Sigmoid colon (tissue), 7 donors: ENCODE measurements at places on chromosomes 12 and 14. TPM values are rescaled to one million over a fixed set of nuclear protein-coding genes. Genes with fewer than 3 reads are reported as not detected.

DNA sequence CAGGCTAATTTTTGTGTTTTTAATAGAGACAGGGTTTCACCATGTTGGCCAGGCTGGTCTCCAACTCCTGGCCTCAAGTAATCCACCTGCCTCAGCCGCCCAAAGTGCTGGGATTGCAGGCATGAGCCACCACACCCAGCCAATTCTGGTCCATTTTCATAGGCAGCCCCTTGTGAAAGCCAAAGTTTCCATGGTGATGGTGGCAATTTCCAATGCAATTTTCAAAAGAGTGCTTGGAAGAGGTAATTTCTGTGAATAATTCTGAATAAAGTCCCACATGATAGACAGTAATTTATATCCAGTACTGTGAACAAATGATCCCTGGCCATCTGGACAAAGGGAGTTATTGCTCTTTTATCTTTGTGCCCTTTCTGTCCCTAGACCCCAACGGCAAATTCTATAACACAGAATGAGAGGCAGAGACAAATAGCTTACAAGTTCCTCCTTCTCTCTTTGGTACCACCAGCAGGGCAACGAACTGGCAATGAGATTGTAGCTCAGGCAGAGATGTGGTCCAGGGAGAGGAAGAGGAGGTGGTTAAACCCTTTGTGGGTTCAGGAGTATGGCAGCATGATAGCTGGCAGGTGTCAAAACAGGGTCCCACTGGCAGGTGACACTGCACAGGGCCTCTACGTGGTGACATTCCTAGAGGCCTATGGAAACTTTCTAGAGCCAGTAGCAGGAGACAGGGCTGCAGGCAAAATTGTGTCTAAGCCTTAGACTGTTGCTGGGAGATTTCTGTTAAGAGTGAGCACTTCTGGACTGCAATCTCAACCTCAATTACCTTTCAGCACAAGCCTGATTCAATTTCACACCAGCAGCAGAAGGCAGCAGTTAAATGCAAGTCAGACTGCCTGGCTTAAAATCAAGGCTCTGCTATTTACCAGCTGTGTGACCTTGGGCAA lies 46.5 kb downstream of the NT5DC3 start:
- no peak overlapping the region for H3K4me3 ChIP-seq
- peak overlapping the region; percentile 64 for H3K27ac ChIP-seq
- H3K36me3 ChIP-seq = peaks cover 100% of the 10 kb centered on the region
- peak; percentile 61 for DNase-seq

DNA sequence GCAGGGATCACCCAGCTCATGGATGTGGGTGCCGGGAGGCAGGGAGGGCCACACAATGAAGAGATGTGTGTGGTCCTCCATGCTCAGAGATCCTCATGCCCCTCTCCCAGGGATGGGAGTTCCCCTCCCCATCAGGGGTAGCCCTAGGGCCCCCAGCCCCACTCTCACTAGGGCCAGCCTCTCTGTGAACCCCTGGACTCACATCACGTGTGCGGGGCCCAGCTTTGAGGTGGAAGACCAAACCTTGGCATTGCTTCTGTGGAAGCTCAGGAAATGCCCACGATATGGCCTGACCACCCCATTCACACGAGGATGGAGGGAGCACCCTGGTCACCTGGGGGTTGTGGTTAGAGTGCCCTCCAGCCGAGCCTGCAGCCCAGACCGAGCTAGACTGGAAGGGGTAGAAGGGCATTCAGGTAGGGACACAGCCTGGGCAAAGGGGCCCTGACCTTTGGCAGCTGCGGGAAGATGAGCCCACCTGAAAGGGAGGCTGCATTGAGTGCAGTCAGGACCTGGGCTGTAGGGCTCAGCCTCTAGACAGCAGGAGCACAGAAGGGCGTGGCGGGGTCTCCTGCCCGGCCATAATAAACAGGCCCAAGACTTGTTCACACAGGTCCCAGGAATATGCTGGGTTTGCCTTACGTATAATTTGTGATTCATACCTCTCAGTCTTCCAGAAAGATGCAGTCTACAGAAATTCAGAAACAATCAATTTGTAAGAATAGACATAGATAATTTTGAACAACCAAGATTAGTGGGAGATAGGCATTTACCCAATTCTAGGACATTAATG lies 34.8 kb upstream of the RCOR1 start:
- H3K4me3 ChIP-seq = no peak overlapping the region
- H3K36me3 ChIP-seq = no peaks in the 10 kb centered on the region
- no peak overlapping the region for H3K27ac ChIP-seq
- H3K27me3 ChIP-seq = no peaks in the 10 kb centered on the region

- no peak for DNase-seq
- H3K4me1 ChIP-seq = no peaks in the 10 kb centered on the region
- H3K27ac ChIP-seq = no peak overlapping the region
- no peaks in the 10 kb centered on the region for H3K36me3 ChIP-seq
- no peak overlapping the region for H3K4me3 ChIP-seq
- H3K27me3 ChIP-seq = peaks cover 14% of the 10 kb centered on the region
Observed at GRCh38 chr12:5197656-5198055, 154.0 kb downstream of the KCNA5 start.

GRCh38 chr12:15201056-15201455 lies 20.2 kb downstream of the RERG start:
- H3K4me3 ChIP-seq = no peak overlapping the region
- no peak for DNase-seq
- H3K27me3 ChIP-seq = no peaks in the 10 kb centered on the region
- H3K27ac ChIP-seq = peak overlapping the region; percentile 41
- no peaks in the 10 kb centered on the region for H3K36me3 ChIP-seq

GRCh38 chr12:22856178-22856577 lies 231.2 kb downstream of the ETNK1 start:
- no peaks in the 10 kb centered on the region for H3K4me1 ChIP-seq
- no peak overlapping the region for H3K4me3 ChIP-seq

DNA sequence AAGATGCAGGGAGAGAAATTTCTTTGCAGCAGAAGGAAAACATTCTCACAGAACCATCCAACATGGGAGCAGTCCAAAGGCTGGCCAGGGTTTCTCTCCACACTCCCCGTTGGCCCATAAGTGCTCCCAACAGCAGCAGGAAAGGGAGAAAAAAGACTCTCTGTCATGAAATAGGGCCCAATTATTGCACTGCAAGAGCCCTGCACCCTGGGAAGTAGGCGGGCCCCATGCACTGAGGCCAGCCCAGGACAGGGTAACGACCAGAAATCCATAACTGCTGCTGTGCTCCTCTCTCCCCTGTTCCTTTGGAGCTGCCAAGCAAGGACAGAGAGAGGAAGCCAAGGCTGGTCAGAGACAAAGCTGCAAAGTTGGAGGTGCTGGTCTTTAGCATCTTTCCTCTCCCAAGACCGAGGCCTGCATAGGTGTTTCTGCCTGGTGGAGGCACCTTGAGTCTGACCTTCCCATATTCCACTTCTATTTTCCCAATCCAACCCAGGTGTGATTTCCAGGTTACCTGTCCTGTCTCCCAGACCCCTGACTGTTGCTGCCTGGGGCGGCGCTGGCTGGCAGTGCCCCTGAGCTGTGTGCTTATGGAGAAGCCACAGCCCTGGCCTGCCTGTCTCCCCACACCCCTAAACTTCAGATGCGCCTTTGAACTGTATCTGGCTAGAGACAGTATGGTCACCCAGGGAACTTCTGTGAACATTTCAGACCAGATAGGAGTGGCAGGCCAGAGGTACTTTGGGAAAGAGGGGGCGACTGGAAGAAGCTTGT lies 6.8 kb downstream of the GALNT16 start:
- DNase-seq = no peak
- H3K27ac ChIP-seq = no peak overlapping the region
- no peaks in the 10 kb centered on the region for H3K4me1 ChIP-seq
- no peaks in the 10 kb centered on the region for H3K36me3 ChIP-seq

GRCh38 chr12:120652656-120653435 lies 12.4 kb downstream of the CABP1 start:
- H3K4me3 ChIP-seq = no peak overlapping the region
- H3K36me3 ChIP-seq = no peaks in the 10 kb centered on the region
- no peaks in the 10 kb centered on the region for H3K27me3 ChIP-seq
- peak overlapping the region; percentile 83 for H3K27ac ChIP-seq

- peak; percentile 76 for DNase-seq
- H3K27ac ChIP-seq = no peak overlapping the region
- no peak overlapping the region for H3K4me3 ChIP-seq
- no peaks in the 10 kb centered on the region for H3K27me3 ChIP-seq
- peaks cover 41% of the 10 kb centered on the region for H3K36me3 ChIP-seq
- peaks cover 29% of the 10 kb centered on the region for H3K4me1 ChIP-seq
Observed at GRCh38 chr12:13211859-13212664, 15.5 kb downstream of the EMP1 start.

GRCh38 chr12:108712165-108712924 lies 19.0 kb downstream of the CORO1C start:
- DNase-seq = no peak
- no peaks in the 10 kb centered on the region for H3K27me3 ChIP-seq
- H3K27ac ChIP-seq = peak overlapping the region; percentile 99
- peaks cover 96% of the 10 kb centered on the region for H3K4me1 ChIP-seq
- H3K4me3 ChIP-seq = no peak overlapping the region

DNA sequence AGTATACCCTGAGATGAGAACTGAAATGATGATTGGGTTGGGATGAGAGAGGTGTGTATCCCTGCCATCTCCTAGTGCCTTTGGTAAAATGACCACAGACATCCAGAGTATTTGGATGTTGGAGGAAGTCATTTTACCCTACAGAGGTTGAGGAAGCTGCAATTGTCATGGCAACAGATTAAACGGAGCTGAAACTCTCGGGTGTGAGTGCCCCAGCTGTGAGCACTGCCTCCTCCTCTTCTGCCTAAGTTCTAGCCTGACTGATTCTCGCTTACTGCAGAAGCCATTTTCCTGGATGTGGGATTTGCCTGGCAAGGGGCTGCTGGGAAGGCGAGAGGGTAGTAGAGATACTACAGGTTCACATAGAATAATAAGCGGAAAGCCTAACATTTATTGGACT lies 10.3 kb upstream of the PPP4R4 start:
- no peak for DNase-seq
- H3K27ac ChIP-seq = no peak overlapping the region
- no peaks in the 10 kb centered on the region for H3K27me3 ChIP-seq
- H3K4me1 ChIP-seq = no peaks in the 10 kb centered on the region
- H3K36me3 ChIP-seq = no peaks in the 10 kb centered on the region
- no peak overlapping the region for H3K4me3 ChIP-seq

DNA sequence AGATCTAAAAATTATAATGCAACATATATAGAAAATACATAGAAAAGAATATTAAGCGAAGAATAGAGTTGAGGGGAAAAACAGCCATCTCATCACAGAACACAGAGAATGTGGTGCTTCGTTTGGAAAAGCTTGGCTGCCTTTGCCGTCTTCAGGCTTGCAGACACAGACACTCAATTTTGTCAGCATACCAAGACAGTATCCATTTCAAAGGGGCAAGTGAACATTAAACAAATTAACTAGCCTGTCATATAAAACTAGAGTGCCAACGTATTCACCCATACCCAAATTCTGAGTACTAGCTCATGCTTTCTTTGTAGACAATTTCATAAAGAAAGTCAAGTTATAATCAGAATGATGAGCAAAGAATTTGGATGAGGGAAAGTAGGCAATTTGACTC lies 40.5 kb downstream of the DMAC2L start:
- no peak for DNase-seq
- no peaks in the 10 kb centered on the region for H3K36me3 ChIP-seq
- H3K4me3 ChIP-seq = no peak overlapping the region
- no peaks in the 10 kb centered on the region for H3K4me1 ChIP-seq

GRCh38 chr14:94558842-94559241 lies 2.4 kb upstream of the SERPINA4 start:
- no peaks in the 10 kb centered on the region for H3K27me3 ChIP-seq
- H3K4me1 ChIP-seq = no peaks in the 10 kb centered on the region
- no peaks in the 10 kb centered on the region for H3K36me3 ChIP-seq
- DNase-seq = no peak

- H3K36me3 ChIP-seq = no peaks in the 10 kb centered on the region
- H3K4me1 ChIP-seq = no peaks in the 10 kb centered on the region
- H3K4me3 ChIP-seq = no peak overlapping the region
- no peaks in the 10 kb centered on the region for H3K27me3 ChIP-seq
- no peak overlapping the region for H3K27ac ChIP-seq
- DNase-seq = no peak
Observed at GRCh38 chr14:93675651-93676050, 112.6 kb downstream of the PRIMA1 start.

- H3K4me1 ChIP-seq = peaks cover 9% of the 10 kb centered on the region
- H3K27me3 ChIP-seq = no peaks in the 10 kb centered on the region
- H3K4me3 ChIP-seq = no peak overlapping the region
- DNase-seq = no peak
Observed at GRCh38 chr14:24875203-24875838, 174.6 kb downstream of the STXBP6 start.

DNA sequence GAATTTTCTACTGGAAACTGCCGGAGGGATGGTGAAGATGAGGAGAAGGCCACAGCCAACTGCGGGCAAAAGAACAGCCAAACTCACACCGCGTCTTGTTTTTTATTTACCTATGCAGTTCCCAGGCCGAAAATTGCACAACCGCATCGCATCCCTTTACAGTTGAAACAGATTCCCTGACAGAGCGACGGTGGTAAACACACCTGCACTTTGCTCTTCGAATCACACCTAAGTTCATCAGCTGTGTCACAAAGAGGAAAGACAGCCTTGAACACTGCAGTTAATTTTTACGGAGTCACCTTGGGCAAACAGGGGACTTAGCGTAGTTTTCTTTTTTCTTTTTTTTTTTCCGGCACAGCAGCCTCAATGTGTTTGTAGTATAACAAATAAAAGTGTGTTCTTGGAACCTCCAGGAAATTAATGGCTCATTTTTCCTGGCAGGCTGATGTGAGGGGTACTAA lies 272.0 kb upstream of the DIO3 start:
- peaks cover 4% of the 10 kb centered on the region for H3K27me3 ChIP-seq
- H3K4me1 ChIP-seq = no peaks in the 10 kb centered on the region
- H3K36me3 ChIP-seq = no peaks in the 10 kb centered on the region
- H3K27ac ChIP-seq = no peak overlapping the region
- DNase-seq = no peak
- H3K4me3 ChIP-seq = no peak overlapping the region

DNA sequence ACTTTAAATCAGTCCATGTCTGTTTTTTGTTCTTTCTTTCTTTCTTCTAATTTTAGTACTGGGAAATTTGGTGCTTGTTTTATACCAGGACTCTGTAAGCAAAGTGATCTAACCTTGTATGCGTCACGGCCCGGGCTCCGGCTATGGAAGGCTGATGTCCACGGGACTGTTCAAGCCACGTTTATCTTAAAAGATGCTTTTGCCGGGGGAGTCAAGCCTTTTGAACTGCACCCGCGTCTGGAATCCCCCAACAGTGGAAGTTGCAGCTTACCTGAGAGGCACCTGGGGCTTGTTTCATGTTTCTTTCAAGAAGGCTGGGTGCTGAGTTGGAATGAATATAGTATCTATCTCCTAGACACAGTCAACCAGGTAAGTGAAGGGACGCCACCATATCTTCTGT lies 62.2 kb downstream of the TECPR2 start:
- H3K36me3 ChIP-seq = peaks cover 4% of the 10 kb centered on the region
- no peak overlapping the region for H3K4me3 ChIP-seq
- H3K27me3 ChIP-seq = no peaks in the 10 kb centered on the region
- H3K27ac ChIP-seq = no peak overlapping the region
- peak; percentile 46 for DNase-seq

GRCh38 chr14:32259368-32260013 lies 56.4 kb upstream of the RNU6-8 start:
- no peaks in the 10 kb centered on the region for H3K27me3 ChIP-seq
- H3K4me3 ChIP-seq = no peak overlapping the region
- no peaks in the 10 kb centered on the region for H3K4me1 ChIP-seq
- no peak for DNase-seq
- no peaks in the 10 kb centered on the region for H3K36me3 ChIP-seq

The ST8SIA1 gene
- total RNA-seq = 23.5 TPM

The AQP6 gene
- 0.14 TPM for total RNA-seq

The MMP14 gene
- 86.6 TPM for total RNA-seq

The COX8C gene
- not detected for total RNA-seq

The FLVCR2 gene
- 2.4 TPM for total RNA-seq

The C12orf50 gene
- total RNA-seq = not detected

The CDKN1B gene
- 106 TPM for total RNA-seq

The PTCSC3 gene
- not detected for total RNA-seq

The HSPB8 gene
- 485 TPM for total RNA-seq
